NCI-H1092 (cell line): ENCODE measurements at places on chromosomes 2 and 18.

DNA sequence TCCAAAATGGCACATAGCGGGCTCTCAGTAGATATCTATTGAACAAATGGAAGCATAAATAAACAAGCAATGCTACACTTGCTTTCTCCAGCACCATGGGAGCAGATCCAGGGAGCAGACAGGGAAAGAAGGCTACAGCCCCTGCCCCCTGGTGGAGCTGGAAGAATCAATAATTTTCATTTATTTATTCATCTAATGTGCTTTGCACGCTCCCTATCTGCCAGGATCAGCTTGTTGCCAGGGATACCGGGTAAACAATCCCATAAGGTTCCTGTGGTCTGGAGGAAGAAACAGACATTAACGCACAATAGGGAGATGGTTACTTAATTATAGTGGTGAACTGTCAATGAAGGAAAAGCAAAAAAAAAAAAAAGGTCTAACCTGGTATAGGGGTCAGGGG is 40.1 kb upstream of the CLASP1 start:
- peak; percentile 46 for DNase-seq

DNA sequence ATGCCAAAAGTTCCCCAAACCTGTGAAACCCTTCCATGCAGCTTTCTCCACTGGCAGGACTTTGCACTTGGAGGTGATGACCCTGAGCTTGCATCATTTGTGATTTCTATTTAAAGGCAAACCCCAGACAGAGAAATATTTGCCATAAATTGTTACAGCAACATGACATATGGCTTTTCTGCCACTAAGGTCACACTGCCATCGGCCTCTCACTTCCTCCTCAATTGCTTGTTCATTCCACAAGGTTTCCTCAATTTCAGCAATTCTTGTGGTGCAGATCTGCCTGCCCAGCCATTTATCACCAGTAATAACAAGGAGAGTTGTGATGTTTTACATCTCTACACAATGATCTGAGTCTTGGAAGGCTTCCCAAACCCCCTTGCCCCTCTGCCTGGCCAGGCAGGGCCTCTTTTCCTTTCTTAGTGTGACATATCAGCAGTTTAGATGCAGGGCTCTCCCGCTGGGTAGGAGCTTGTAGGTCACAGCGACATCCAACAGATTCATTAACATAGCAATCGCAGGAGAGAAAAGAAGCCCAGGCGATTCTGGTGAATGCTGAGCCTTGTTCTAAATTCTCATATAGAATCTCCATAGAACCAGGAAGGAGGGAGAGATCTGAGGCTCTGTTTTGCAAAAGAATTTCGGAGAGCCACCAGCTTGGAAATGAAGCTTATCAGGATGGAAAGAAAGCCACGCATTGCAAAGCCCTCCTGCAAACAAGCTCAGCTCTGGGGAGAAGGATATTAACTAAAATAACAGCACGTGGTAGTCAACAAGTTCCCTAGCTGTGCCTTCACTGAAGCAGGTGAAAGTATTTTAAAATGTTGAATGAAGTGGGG is 46.7 kb upstream of the ITGA6 start:
- DNase-seq, result no peak

DNA sequence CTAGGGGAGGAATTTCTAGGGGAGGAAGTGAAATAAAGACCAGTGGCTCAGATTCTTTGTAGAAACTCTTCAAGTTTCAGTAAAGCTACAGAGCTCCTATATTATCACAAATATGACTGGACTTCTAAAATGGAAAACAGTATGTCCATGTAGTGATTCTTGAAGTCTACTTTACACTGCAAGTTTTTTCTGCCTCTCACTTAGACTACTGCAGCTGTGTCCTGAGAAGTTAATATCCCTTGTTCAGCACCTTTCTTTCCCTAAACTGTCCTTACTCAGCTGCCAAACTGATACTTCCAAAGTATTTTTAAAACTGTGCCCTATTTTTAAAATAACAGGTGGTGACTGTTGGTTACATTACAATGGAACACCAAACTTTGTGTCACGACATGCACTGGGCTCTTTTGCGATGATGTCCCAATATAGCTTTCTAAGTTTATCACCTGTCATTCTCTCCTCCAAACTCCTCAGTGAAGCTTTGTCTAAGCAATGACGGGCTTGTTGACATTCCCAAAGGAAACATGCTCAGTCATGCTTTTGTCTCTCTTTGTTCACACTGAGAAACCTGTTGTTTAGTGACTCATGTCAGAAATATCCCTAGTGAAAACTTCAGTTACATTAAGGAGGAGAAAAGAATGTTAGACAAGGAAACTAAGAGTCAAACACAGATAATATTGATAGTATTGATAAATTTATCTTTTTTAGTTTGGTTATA is 341.1 kb downstream of the ARL6IP6 start:
- no peak for DNase-seq

DNA sequence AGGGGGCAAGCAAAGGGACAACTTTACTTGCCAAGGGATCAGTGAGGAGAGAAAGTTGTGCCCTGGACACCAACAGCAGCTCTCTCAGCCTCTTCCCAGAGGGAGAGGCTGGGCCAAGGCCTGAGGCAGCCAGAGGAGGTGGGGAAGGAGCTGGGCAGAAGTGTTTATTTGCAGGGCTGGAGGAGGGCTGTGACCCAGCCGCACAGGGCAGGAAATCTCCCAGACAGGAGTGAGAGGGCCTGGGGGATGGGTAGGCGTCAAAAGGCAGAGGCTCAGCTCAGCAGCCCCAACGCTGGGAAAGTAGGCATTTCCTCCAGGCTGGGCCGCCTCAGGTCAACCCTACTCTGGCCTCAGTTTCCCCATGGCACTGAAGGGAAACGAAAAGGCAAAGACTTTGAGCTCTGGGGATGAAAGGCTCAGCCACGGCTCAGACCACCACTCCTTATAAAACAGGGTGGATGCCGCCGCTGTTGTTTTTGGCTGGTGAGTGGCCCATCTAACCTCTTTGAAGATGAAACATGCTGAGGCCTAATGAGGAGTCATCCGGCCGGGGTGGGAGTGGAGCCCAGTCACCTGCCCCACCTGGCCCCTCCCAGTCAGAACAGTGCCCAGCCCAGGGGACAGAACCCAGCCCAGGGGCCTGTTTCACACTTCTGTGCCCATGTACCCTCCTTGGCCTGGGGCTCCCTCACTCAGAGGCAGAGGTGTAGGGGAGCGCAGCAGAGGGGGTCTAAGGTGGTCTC is 21.9 kb upstream of the SEMA4C start:
- DNase-seq, result no peak

- no peak for DNase-seq
Observed at GRCh38 chr2:172545408-172546075, 10.3 kb upstream of the PDK1 start.

DNA sequence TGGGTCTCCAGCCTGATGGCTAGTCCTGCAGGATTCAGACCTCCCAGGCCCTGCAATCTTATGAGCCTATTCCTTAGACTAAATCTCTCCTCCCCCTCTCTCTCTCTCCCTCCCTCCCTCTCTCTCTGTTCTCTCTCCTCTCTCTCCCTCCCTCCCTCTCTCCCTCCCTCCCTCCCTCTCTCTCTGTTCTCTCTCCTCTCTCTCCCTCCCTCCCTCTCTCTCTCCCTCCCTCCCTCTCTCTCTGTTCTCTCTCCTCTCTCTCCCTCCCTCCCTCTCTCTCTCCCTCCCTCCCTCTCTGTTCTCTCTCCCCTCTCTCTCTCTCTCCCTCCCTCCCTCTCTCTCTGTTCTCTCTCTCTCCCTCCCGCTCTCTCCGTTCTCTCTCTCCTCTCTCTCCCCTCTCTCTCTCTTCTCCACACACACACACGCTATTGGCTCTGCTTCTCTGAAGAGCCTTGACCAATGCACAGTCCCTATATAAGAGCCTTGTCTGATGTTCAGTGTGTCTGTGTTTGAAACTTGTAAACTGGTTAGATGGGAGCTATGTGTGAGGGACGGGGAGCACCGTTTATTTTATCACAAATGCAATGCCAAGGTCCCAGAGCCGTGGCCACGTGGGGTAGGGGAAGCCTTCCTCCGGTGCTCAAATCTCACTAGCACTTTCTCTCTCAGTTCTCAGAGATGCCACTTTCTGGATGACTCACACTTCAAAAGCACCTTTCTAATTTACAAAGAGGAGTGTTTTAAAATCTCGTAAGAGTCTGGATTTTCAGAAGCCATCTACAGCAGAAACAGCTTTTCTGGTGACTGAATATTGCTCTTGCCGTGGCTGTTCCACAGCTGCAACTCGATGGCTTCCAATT is 9.4 kb upstream of the PRLH start:
- no peak for DNase-seq

- no peak for DNase-seq
Observed at GRCh38 chr2:21231985-21232384, 108.2 kb downstream of the TDRD15 start.

DNA sequence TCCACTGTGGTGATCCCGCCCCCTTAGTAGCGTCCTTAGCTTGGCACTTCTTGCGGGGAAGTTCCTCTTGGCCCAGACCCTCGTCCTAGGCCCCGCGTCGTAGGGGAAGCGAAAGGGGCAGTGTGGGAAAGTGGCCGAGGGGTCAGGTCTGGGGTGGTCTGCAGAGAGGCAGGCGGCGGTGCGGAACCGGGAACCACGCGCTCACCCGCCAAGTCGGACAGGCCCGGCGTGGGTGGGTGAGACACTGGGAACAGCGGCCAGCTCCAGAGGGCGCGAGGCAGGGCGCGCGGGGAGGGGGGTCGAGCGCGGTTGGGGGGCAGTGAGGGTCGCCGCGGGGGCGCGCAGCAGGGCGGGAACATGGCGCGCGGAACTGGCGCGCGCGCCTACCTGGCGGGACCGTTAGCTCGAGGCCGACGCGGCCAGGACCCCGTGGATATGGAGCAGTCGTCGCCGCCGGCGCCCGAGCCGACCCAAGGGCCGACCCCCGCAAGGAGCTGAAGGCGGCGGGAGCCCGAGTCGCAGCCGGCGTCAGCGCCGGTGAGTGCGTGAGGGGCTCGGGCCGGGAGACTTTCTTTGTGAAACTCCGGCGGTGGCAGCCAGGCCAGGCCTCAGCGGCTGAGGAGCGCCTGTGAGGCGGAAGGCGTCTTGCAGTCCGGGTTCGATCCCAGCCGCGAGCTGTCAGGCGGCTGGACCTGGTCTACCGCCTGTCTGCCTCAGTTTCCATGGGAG is 2896.7 kb upstream of the TEKT4 start:
- DNase-seq, result no peak

GRCh38 chr2:178420463-178420999 is 30.4 kb downstream of the PRKRA start:
- DNase-seq, result no peak

GRCh38 chr2:120910956-120911951 is 175.6 kb downstream of the GLI2 start:
- no peak for DNase-seq

- DNase-seq, result no peak
Observed at GRCh38 chr2:171432206-171432968, 1.4 kb downstream of the METTL8 start.

- no peak for DNase-seq
Observed at GRCh38 chr2:112791019-112791418, 6.7 kb upstream of the IL1A start.

GRCh38 chr2:184449760-184450159 is 148.6 kb upstream of the ZNF804A start:
- DNase-seq, result no peak

- no peak for DNase-seq
Observed at GRCh38 chr18:54453996-54454395, 96.3 kb downstream of the C18orf54 start.

- no peak for DNase-seq
Observed at GRCh38 chr2:78417355-78417754, 608.1 kb upstream of the REG3G start.

- no peak for DNase-seq
Observed at GRCh38 chr2:240121190-240121589, 14.9 kb downstream of the COPS9 start.

- no peak for DNase-seq
Observed at GRCh38 chr2:127169066-127169660, 50.9 kb downstream of the CYP27C1 start.

DNA sequence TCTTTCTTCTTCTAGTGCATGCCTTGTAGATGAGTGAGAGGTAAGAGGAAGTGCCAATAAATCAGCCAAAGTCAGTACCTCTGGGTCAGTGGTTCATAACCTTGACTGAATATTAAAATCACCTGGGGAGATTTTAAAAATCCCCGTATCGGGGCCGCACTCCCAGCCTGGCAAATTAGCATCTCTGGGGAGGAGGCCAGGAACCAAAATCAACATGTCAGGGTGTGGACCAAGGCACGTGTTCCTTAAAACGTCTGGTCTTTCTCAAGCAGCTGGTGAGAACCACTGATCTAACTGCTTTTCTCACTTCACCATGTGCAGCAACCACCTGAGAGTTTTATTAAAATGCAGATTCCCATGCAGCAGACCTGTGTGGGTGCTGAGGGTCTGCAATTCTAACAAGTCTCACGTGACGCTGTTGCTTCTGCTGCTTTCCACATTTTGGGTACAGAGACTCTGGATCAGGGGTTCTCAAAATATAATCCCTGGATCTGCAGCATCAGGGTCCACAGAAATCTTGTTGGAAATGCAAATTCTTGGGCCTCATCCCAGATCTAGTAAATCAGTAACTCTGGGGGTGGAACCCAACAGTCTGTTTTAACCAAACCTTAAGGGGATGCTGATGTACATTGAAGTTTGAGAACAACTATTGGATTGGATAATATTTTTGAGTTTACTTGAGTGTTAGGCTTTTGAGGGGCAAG is 49.5 kb downstream of the CHST9 start:
- DNase-seq, result no peak

GRCh38 chr2:168369031-168369430 is 87.0 kb upstream of the CERS6 start:
- DNase-seq, result no peak

GRCh38 chr2:170377500-170378207 is 199.7 kb downstream of the MYO3B start:
- no peak for DNase-seq

DNA sequence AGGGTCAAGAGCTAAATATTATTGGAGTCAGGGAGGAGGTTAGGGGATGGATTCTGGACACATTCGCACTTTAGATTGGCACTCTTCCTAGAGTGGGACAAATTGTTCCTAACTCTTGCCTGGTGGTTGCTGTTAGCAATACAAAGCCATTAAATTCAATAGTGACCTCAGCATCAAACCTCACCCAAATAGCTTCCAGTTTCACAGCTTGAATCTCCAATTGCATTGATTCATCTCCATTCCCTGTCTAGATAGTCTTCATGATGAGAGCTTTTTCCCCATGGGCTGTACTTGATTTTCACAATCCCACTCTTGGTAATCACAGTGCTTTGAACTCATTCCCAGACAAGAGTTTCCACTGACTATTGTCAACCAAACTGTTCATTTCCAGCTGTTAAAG is 585.9 kb upstream of the SYT4 start:
- DNase-seq, result no peak

- DNase-seq, result no peak
Observed at GRCh38 chr2:208179028-208179609, 10.7 kb downstream of the C2orf80 start.
